Activated CD4-positive, alpha-beta T cell treated with anti-CD3 and anti-CD28 coated beads, Interleukin-2, amount 10 ng/mL, durations not matched to agents 24 days and 14 days (primary cell): ENCODE measurements at places on chromosomes 5 and 9.

GRCh38 chr5:166369346-166369745, 1922.1 kb upstream of the WWC1 start:
- DNase-seq, result no peak

DNA sequence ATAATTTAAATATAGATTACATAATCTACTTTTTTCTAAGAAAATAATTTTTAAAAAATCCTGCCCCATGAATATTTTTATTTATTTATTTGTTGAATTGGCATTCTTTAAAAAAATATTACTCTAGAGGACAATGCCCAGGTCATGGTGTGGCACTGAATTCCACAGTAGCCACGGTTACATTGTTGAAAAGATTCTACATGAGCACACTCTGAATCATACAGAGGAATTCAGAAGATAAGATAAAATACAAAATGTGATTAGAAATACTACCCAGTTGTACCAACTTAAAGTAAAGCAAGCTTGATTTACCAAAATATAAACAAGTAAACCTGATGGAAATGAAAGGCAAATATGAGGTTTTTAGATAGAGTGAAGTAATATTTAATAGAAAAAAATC, 183.7 kb downstream of the HCN1 start:
- DNase-seq, result no peak

DNA sequence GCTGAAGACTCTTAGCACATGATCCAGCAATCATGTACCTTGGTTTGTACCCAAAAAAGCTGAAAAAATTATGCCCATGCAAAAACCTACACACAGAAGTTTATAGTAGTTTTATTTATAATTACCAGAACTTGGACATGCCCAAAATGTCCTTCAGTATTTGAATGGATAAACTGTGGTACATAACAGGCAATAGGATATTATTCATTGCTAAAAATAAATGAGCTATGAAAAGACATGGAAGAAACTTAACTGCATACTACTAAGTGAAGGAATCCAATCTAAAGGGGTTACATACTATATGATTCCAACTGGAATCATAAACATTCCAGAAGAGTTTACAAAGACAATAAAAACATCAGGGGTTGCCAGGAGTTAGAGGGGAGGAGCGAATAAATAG, 25.6 kb downstream of the FBXL17 start:
- DNase-seq, result no peak

DNA sequence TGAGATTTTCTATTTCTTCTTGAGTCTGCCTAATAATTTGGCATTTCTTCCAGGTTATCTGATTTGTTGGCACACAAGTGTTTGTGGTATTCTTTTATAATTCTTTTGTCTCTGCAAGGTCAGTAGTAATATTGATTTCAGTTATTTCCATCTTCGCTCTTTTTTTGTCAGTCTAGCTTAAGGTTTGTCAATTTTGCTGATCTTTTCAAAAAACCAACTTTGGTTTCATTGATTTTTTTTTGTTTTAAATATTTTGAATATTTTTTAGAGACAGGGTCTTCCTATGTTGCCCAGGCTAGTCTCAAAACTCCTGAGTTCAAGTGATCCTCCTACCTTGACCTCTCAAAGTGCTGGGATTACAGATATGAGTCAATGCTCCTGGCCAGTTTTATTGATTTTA, 162.8 kb downstream of the BARX1 start:
- no peak for DNase-seq

- no peak for DNase-seq
These were observed 2.0 kb upstream of the ANP32B start for GRCh38 chr9:97980918-97981845.

- peak; percentile 66 for DNase-seq
These were observed 128.0 kb upstream of the IL12B start for GRCh38 chr5:159458217-159458711.

DNA sequence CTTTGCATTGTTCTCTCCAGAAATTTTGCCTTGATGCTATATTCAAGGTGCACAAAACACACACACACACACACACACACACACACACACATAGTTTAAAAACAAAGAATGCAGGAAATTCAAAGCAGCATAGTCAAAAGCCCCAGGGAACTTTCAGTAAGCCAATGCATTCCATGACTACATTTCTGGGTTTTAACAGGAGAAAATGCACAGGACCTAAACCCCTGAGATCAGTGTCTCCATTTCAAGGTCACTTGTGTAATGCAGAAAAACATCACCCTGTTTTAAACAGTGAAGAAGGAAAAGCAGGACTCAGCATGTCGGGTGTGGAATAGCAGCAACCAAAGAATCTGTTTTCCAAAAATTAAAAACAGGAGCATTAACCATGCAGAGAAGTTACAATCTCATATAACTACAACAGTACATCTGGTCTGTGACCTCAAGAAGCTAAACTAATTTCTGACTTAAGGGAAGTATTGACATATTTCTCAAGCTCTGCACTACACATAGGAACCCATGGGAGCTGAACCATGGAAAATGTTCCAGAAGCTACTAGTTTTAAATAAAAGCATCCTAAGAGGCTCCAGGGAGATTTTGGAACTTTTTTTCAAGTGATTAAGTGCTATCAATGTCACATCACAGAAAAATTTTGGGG, 296.7 kb downstream of the HINT1 start:
- DNase-seq, result no peak

DNA sequence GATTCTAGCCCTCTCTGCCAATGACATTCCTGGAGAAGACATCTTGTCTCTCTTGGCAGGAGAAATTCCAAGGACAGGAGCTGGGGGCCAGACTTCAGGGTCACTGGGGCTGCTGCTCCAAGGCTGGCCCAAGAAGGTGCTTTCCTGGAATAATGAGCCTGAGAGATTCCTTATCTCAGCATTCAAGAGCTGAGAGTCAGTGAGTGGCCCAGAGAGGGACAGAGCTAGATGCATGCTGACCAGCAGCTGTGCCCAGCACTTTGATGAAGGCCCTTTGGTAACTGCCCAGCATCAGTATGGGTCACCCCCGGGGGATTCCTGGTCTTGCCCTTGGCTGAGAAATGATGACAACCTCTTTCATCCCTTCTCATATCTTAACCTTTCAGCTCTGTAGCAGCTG, 47.7 kb upstream of the CTNNA1 start:
- no peak for DNase-seq

- peak; percentile 66 for DNase-seq
These were observed 242.3 kb upstream of the PTGER4 start for GRCh38 chr5:40437452-40437861.

GRCh38 chr5:150263801-150264621, 25.6 kb downstream of the CAMK2A start:
- DNase-seq, result no peak

DNA sequence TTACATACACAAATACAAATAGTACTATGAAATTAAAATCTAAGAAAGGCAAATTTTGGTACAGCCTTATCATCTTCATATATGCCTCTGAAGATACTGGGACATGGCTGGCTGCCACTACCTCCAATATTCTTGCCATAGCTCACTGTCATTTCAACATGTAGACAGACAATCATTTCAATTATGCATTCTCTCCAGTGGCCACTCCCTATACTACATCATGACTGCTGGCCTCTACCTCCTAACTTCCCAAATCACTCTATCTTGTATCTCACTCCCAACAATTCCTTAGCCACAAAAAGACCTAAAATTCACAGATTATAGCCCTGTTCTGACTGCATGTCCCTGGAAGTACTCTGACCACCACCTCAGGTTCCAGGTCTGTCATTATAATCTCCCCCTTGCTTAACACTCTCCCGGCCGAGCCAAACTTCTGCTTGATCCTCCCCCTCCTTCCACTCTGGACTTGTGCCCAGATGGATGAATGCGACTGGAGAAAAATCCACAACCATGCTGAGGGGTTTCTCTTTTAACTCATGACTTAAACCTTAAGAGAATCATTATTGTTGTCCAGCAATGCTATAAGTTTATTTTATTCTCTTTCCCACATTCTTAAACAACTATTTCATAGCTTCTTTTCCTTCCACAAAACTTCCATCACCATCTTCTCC, 225.3 kb upstream of the TLE4 start:
- no peak for DNase-seq

- no peak for DNase-seq
These were observed 674 bp downstream of the LHFPL2 start for GRCh38 chr5:78647838-78648358.

DNA sequence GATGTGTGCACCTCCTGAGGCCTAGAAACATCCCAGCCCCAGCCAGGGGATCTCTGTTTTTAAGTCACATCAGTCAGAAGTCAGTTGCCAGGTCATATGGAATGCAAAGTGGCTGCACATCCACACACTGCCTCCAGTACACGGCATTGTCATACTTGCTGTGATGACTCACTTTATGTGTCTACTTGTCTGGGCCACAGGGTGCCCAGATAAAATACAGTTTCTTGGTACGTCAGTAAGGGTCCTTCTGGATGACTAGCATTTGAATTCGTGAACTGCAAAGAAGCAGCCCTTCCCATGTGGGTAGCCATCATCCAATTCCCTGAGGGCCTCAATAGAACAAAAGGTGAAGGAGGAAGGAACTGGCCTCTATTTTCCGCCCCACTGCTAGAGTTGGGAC, 27.7 kb downstream of the AUH start:
- no peak for DNase-seq

- no peak for DNase-seq
These were observed 75.7 kb downstream of the C5orf15 start for GRCh38 chr5:133892774-133893173.

- DNase-seq, result peak; percentile 60
These were observed 10.5 kb downstream of the NR2F1-AS1 start for GRCh38 chr5:93570294-93571113.

- DNase-seq, result no peak
These were observed 436.5 kb downstream of the KIAA0825 start for GRCh38 chr5:94181895-94182294.

- no peak for DNase-seq
These were observed 10.7 kb downstream of the PHYKPL start for GRCh38 chr5:178221853-178222252.

- DNase-seq, result peak; percentile 63
These were observed 33.6 kb downstream of the ERMP1 start for GRCh38 chr9:5799314-5799713.

DNA sequence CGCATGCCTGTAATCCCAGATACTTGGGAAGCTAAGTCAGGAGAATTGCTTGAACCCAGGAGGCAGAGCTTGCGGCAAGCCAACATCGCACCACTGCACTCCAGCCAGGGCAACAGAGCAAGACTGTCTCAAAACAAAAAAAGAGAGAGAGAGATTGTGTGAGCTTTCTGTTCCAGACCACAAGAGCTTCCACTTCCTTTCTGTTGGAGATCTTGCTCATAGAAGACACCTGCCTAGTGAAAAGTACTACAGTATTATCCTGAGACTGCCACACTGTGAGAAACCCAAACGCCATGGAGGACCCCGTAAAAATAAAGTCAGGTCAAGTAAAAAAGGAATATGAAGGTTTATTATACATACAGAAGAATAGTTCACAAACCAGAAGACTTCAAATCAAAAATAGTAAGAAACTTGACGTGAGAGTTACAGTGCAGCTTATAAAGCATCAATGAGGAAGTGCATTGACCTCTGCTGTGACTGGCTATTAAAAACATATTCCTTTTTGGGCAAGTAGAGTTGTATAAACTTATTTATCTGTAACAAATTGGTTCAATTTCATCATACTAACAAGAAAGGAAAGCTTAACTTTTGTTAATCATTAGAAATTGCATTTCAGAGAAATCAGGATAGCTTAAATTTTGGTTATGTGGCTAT, 4.3 kb upstream of the EMB start:
- DNase-seq, result peak; percentile 83

GRCh38 chr9:17342696-17343095, 207.9 kb downstream of the CNTLN start:
- no peak for DNase-seq

GRCh38 chr5:102857076-102857818, 102.1 kb downstream of the PAM start:
- DNase-seq, result no peak

- no peak for DNase-seq
These were observed 76.6 kb downstream of the CRB2 start for GRCh38 chr9:123432331-123433236.

GRCh38 chr9:127614961-127615360, 2.9 kb downstream of the STXBP1 start:
- no peak for DNase-seq

GRCh38 chr5:157562111-157562581, 13.4 kb downstream of the ADAM19 start:
- DNase-seq, result no peak

DNA sequence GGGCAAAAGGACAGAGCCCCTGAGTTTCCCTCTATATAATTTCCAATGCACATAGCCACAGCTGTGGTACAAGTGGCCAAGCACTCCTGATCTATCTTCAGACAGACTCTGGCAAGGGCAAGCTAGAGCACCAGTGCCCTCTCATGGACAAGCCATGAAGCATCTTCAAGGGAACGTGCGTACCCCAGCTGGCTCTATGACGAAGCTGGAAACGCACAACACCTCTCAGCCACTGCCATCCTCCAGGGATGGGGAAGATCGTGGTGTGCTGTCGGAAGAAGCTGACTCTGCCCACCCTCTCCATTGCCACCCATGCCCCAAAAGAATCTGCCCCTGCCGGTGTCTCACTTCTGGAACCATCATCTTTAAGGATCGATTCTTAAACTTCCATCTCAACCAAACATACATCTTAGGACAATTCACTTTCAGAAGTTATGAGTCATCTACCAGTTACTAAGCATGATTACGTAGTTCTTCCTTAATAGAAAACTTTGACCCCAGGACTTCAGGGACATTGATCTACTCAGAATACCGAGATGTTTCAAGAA, 482.9 kb downstream of the AGTPBP1 start:
- DNase-seq, result peak; percentile 65

DNA sequence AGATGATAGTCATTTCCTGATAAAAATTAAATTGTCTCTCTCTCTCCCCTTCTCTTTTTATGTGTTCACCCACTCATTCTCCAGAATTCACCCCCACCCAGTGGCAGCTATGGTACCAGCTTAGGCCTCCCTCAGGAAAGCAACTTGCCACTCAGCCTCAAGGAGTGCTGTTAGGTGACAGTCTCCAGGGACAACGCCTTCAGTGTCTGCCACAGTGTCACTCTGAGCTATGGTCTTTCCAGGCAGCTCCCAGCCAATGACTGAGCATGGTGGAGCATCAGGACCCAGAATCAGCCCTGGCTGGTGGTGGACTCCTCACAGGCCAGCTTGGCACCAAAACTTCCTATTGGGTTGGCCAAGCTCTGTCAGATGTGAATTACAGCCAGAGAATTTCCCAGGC, 140.9 kb upstream of the PIK3R1 start:
- DNase-seq, result no peak

GRCh38 chr9:89664896-89665329, 60.1 kb downstream of the GADD45G start:
- DNase-seq, result no peak
